NCI-H526 treated with DMSO at 0.1 percent for 48 hours (cell line): ENCODE measurements at places on chromosomes 1 and 21.

- DNase-seq = no peak
Measured at GRCh38 chr1:226675715-226676357, 63.2 kb downstream of the ITPKB start.

GRCh38 chr1:162303004-162303344 lies 73.7 kb downstream of the SPATA46 start:
- DNase-seq = no peak

GRCh38 chr1:75725861-75726361 lies 1.4 kb downstream of the ACADM start:
- peak; percentile 21 for DNase-seq

DNA sequence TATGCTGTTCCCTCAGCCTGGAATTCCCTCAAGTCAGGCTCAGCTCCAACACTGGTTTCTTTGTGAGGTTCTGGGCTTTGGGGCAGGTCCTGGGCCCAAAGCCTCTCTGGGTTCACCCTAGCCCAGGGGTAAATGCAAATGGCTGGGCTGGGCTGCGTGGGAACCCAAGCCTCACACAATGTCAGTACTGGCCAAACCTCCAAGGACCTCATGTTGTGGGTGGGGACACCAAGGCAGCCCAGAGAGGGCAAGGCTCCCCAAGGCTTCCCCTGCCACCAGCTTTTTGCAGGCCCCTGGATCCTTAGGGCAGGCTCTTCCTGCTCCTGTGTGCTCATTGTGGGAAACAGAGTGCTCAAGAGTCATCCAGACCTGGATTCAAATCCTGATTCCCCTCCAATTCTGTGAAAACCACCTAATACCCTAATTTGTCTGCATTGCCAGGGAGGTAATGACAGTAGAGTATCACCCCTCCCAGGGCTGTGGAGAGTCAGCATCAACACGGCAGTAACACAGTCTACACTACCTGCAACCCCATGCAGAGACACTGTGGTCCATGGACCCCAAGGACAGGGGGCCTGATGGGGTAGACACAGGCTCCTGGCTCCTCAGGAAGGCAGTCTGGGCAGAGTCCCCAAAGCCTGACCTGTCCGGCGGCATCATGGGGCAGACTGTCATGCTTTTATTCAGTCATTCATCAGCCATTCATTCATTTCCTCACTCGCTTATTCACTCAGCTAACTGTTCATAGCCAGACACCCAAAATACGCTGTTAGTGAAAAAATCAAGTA lies 85.7 kb downstream of the DMRTB1 start:
- DNase-seq = no peak

GRCh38 chr1:240985081-240985480 lies 371.9 kb downstream of the RGS7 start:
- DNase-seq = no peak

- peak; percentile 9 for DNase-seq
Measured at GRCh38 chr1:231986631-231987336, 360.2 kb downstream of the DISC1 start.

GRCh38 chr1:213905344-213905743 lies 82.4 kb upstream of the PROX1 start:
- DNase-seq = no peak

DNA sequence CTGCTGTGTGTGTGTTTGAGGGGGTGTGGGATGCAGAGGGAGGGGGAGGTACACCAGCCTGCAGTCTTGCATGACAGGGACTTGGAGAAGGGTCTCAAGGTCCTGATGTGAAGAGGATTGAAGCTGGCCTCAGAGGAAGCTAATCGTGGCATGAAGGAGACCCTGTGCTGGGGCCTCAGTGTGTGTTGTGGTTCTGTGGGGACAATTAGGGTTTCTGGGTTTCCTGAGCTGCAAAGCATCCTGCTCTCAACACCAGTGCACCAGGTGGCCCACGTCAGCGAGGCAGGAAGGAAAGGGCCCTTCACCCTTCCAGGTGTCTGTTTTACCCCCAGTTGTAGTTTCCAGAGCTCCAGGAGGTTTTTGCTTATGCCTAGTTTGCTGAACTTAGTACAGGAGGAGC lies 52.8 kb downstream of the TENT5C start:
- no peak for DNase-seq
